ENCODE measurements at places on chromosomes 1 and 21.

- no peak for DNase-seq
These were observed 316.0 kb upstream of the ADGRL4 start for GRCh38 chr1:79322511-79323027.

DNA sequence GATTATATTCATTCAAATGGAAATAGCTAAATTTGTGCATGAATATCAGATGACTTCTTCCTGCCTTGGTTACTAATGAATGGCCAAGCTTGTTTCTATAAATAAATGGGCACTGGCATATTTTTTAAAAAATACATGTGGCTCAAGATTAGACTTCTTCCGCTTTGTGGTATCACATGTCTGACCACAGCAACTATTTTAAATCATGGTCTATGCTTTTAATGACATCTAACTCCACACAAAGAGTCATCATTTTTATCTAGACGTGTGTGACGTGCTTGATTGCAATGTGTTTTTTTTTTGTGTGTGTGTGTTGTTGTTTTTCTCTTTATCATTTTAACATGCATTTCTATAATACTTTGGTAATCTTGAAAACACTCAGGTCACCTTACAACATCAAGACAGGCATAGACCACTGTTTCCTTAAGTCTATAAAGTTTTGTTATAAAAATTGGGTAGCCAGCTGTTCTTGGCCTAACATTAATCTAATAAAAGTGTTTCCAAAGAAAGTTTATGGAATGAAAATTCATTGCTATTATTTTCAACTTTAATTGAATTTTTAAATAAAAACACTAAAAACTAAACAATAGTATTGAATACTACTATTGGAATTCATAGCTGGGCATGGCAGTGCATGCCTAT lies 29.5 kb downstream of the RGS1 start:
- DNase-seq, result no peak

- DNase-seq, result no peak
These were observed 33.9 kb downstream of the LDLRAP1 start for GRCh38 chr1:25577134-25577920.

- DNase-seq, result no peak
These were observed 127.9 kb downstream of the ZNF326 start for GRCh38 chr1:90122654-90123340.

DNA sequence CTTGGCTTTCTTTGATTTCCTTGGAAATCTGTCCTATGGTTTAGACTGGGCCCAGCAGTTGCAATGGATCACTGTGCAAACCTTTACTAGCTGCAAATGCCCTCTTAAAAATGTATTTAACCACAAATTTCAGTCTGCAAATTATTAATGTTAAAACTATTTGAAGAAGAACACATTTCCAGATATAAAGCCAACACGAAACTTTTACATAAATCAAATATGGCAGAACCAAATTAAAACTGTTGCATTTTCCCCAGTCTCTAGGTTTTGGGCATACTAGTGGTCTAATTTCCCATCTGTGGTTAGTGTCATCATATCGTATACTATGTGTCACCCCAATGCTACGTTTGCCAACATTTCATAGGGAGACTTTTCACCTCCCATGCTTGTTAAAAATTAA lies 52.3 kb downstream of the HMCN1 start:
- DNase-seq, result no peak

DNA sequence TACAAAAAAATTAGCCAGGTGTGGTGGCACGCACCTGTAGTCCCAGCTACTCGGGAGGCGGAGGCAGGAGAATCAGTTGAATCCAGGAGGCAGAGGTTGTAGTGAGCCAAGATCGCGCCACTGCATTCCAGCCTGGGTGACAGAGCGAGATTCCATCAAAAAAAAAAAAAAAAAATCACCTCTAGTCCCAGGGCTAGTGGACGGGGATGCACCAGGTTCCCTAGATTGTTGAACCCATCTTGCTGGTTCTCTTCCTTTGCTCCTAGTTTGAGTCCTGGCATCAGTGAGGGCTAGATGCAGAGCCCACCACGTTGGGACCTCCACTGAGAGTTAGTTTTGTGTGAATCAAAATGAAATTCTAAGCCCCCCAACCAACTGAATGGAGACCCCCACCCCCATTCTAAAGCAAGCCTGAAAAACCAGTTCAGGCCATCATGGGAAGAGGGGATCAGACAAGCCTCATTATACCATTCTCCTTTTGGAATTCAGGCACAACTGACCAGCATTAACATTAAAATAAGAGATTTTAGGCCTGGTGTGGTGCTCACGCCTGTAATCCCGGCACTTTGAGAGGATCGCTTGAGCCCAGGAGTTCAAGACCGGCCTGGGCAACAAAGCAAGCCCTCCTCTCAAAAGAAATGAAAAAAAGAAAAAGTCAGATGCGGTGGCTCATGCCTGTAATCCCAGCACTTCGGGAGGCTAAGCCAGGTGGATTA lies 17.9 kb upstream of the L1TD1 start:
- DNase-seq, result no peak

- no peak for DNase-seq
These were observed 3.8 kb upstream of the PARS2 start for GRCh38 chr1:54768093-54768492.

GRCh38 chr1:174414203-174414602 lies 33.6 kb upstream of the GPR52 start:
- no peak for DNase-seq

DNA sequence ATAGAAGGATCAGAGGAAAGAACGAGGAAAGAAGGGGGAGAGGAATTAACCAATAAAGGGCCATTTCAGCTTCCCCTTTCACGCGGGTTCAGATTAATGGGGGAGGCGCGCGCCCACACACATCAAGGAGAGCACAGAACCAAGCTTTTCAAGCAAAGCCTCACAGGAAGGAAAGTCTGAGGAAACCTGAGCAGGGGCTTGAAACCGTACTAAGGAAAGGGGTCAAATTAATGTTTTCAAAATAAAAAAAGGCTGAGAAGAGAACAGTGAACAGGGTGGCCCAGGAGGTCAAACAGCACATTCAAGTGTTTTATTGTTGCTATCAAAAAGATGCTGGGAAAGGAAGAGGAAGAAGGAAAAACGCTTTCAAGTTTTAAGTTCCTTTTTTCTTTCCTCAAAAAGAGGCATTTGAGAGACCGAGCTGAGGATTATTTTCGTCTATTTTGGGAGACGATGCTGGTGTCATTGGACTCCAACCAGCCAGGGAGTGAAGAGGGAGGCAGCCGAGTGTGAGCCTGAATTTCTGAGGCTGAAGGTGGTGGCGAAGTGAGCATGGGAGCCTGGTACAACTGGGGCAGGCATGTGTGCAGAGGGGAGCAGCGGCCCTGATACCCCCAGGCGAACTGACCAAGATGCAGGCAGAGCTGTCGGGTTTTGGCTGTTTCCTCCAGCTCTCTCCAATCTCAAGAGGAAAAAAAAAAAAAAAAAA lies 88.4 kb downstream of the PROX1 start:
- no peak for DNase-seq

- DNase-seq, result no peak
These were observed 21.6 kb downstream of the METTL13 start for GRCh38 chr1:171803045-171803444.

- no peak for DNase-seq
These were observed 102.5 kb upstream of the USP24 start for GRCh38 chr1:55317673-55318072.

GRCh38 chr1:115666702-115667101 lies 24.9 kb downstream of the VANGL1 start:
- no peak for DNase-seq

DNA sequence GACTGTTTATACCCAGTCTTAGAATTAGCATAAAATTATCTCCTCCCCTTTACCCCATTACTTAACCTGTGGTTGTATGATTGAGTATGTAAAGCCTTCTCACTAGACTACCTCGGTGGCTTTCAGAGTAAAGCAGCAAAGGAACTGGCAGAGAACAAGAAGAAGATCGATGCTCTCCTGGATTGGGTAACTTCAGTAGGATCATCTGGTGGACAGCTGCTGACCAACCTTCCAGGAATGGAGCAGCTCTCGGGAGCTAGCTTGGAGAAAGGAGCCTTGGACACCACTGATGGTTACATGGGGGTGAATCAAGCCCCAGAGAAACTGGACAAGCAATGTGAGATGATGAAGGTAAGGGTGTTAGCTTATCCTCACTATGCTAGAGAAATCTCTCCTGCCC lies 138.6 kb upstream of the BMP8A start:
- no peak for DNase-seq

GRCh38 chr1:62285984-62286785 lies 33.0 kb downstream of the KANK4 start:
- no peak for DNase-seq

- DNase-seq, result no peak
These were observed 104.9 kb downstream of the CDC42BPA start for GRCh38 chr1:227213426-227213825.

DNA sequence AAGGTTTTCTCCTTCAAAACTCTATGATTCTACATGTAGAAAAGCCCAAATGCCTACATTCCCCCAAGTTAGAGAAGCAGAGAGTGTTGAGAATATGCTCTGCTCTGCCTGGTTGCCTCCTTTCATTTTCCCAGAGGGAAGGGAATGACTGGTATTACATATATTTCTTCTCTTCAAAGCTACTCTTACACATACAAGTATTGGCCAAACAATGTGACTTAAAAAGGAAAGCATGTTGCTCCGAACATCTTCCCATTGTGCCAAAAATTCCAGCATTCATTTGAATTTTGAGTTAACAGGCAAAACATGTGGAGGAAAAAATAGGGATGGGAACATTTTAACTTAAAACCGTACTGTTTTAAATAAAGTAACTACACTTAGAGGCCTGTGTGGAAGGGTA lies 125.2 kb downstream of the COQ8A start:
- no peak for DNase-seq

- DNase-seq, result no peak
These were observed 42.3 kb downstream of the TCEANC2 start for GRCh38 chr1:54095546-54096226.

GRCh38 chr1:22295396-22295795 lies 152.5 kb upstream of the WNT4 start:
- no peak for DNase-seq

GRCh38 chr1:204383163-204383904 lies 23.6 kb upstream of the PLEKHA6 start:
- no peak for DNase-seq

DNA sequence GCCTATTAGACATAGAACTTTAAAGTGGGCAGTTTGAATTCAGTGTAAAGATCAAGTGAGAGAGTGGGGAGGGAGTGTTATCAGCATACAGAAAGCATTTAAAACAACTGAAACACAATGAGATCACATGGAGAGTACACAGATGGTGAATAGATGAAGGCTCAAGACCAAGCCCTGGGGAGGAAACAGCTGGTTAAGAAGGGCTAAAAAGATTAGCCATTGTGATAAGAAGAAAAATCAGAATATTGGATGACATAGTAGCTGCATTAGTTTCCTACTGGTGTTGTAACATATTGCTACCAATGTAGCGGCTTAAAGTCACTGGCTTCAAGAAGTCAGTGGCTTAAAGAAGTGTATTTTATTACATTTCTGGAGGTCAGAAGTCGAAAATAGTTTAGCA lies 443.4 kb upstream of the RGS18 start:
- no peak for DNase-seq

- DNase-seq, result no peak
These were observed 80.3 kb upstream of the GPR88 start for GRCh38 chr1:100457683-100458082.

DNA sequence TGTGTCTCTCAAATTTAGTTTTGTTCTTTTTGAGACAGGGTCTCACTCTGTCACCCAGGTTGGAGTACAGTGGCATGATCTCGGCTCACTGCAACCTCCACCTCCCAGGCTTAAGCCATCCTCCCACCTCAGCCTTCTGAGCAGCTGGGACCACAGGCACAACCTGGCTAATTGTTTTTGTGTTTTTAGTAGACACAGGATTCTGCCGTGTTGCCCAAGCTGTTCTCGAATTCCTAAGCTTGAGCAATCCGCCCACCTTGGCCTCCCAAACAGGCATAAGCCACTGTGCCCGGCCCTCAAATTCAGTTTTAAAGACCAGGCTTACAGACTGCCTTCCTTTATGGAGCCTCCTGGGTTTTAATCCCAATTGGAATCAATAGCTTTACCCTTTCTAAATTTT lies 83.7 kb upstream of the SELENON start:
- no peak for DNase-seq

DNA sequence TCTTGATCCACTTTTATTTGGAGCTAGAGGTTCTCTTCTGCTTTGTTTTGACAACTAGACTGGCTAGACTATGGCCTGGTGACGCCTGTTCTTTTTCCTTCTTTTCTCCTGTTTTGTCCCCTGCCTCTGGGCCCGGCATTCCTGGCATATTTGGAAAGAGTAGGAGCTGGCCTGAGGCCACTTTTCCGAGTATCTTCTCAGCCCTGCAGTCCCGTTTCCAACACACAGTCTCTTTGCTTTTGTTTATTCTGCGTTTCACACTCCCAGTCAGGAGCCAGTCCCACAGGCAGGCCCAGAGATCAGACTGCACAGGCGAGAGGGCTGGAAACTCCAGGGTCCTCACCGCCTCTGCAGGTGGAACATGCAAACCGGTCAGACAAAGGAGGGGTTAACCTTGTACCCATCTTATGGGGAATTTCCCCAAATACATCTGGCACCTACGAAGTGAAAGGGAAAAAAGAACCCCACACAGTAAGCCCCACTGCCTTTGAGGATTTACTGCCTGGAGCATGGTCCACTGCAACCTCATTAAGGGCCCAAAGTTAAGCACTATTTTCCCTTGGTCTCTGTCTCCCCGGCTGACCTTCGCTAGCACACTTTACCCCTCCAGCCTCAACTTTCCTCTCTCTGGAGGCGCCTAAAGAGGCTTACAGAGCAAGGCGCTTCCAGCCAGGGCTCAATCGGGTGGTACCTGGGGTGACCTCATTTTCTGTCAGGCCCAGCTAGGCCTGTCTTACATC lies 141.1 kb downstream of the TOMM20 start:
- DNase-seq, result no peak

- no peak for DNase-seq
These were observed 34.7 kb downstream of the THRAP3 start for GRCh38 chr1:36258960-36259344.

DNA sequence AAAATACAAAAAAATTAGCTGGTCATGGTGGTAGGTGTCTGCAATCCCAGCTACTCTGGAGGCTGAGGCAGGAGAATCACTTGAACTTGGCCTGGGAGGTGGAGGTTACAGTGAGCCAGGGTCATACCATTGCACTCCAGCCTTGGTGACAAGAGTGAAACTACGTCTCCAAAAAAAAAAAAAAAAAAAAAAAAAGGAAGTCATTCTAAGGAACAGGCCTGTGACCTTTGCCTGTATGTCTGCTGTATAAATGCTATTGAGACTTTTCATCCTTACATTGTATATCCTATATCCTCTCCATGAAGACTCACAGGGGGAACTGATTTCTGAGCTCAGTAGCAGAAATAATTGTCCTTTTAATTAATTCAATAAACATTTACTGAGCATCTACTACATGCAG lies 7.5 kb upstream of the CTPS1 start:
- DNase-seq, result no peak

DNA sequence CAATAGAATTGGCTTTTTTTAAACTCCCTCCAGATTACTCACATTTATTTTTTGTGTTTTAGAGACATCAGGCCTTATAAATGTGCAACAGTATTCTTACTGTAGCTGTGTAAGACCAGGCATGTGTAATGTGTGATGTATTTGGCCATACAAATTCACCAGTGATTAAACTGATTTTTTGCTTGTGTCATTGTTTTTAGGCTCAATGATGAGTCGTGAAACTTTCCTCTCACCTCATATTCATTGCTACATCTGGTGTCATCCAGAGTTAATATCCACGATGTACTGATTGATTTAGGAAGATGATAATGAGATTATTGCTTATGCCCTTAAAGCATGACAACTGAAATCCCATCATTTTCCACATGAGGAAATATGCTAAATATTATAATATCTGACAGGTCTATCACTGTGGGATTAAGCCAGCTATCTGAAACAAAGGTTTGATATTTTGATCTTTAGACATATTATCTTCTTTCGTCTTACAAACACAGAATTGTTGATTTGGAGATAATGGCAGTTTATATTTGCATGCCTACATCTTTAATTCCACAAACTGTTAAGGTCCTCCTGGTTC lies 487.9 kb downstream of the PTBP2 start:
- no peak for DNase-seq

Data from stimulated activated CD4-positive, alpha-beta T cell treated with anti-CD3 and anti-CD28 coated beads, Interleukin-1b, Interleukin-23, amount 100 ng/mL, for 1 hour (primary cell).